ENCODE measurements at places on chromosomes 3 and 15.

DNA sequence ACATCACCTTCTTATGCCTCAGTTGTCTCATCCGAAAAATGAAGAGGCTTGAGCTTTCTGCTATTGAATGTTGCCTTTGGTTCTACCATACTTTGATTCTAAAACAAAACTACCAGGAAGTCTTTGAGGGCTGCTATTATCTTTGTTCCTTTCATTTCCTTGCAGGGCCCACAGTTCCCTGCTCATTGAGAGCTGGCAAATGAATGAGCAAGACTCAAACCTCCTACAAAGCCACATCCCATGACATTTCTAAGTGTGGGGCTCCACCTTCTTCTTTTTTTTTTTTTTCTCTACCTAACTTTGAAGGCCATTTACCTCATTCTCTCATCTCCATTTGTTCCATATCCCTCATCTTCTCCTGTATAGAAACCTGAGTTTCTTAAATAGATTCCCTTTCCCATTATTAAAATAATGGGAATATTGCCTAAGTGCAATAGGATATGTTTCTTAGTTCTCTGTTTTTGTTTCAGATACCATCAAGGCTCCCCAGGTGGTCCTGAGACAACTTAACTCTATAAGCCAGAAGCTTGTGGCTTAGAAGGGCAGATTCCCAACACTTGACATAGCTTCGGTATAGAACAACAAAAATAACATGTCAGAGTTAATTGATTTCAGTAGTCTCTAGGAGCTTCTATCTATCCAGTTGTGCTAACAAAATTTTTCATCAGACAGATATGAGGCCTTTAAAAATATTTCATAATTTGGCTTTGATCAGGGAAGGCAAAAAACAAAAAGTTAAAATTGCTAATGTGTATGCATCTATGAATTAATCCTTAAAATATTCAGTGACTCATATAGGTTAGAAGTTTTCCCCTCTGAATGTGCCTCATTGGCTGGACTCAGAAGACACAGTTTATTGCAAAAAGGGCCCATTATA lies 951.6 kb downstream of the TUSC7 start:
- no peak for DNase-seq

DNA sequence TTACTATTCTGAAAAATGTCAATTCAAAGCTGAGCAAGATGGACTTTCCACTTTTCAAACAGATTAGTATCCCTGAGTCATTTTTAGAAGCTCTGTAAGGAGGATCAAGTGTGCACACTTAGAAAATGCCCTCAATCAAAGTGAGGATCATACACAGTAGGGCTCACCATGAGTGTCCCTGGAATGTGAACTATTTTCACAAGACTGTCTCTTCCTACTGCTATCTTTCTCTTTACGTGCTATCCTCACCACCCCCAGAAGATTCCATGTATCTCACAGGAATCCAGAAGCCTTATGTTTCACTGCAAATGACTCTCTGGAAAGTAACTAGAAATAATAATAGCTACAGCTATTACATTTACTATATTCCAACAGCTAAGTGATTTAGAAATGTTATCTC lies 349.9 kb upstream of the TGFBR2 start:
- no peak for DNase-seq

GRCh38 chr15:63922261-63922904 lies 88.6 kb upstream of the HERC1 start:
- no peak for DNase-seq

GRCh38 chr3:53803816-53804695 lies 42.2 kb downstream of the CHDH start:
- no peak for DNase-seq

- DNase-seq = no peak
These were observed 104.2 kb downstream of the CBLB start for GRCh38 chr3:105764378-105765307.

GRCh38 chr3:126782536-126782935 lies 78.5 kb downstream of the CHCHD6 start:
- peak; percentile 94 for DNase-seq

All from HT-29 (cell line).